ENCODE measurements at places on chromosomes 2 and 18.

DNA sequence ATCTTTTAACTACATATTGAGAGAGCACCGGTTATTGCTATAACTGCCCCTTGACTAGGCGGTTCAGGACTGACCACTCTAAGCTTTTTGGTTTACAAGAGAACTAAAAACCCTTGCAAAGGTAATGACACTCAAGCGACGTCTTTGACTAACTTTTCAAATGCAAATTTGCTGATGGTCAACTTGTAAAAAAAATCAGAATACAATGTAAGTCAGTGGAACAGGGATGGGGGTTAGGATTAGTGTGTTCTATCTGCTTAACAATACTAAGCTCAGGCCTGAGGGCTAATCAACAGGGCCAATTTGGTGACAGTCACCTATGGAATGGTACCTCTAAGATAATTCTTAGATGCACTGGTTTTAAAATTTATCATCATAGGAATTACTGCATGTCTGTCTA is 57.1 kb downstream of the ZAP70 start:
- DNase-seq = no peak

DNA sequence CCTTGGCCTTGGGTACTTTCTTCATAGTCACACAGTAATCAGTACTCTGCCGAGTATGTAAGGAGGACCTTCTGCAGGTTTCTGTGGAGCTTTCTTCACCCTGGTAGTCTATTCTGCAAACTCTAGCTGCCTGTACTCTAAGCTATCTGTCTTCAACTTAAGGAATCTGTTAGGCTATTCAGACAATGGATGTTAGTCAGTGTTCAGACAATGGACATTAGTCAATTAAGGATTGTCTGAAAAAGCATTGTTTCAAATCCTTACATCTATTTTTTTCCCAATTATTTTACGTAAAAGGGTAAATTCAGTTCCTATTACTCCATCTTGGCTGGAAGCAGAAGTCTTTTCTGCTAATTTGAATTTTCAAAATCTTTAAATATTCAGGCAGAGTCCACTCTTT is 75.7 kb downstream of the WDR7 start:
- DNase-seq = no peak

DNA sequence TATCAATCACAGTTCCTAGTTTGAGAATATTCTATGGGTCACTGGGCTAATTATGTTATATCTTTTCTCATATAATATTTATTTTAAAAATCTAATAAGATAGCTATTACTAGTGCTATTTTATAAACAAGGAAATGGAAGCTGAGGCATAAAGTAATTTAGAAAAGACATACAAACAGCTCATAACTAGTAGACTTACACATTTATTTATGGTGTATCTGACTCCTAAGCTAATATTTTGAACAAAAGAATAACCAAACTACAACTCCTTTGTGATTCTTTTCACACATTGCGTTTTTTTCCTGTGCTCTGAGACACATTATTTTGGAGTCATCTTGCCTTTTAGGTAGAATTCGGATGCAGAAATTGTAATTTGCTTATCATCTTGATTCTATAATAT is 742.0 kb upstream of the LRRTM4 start:
- DNase-seq = no peak

DNA sequence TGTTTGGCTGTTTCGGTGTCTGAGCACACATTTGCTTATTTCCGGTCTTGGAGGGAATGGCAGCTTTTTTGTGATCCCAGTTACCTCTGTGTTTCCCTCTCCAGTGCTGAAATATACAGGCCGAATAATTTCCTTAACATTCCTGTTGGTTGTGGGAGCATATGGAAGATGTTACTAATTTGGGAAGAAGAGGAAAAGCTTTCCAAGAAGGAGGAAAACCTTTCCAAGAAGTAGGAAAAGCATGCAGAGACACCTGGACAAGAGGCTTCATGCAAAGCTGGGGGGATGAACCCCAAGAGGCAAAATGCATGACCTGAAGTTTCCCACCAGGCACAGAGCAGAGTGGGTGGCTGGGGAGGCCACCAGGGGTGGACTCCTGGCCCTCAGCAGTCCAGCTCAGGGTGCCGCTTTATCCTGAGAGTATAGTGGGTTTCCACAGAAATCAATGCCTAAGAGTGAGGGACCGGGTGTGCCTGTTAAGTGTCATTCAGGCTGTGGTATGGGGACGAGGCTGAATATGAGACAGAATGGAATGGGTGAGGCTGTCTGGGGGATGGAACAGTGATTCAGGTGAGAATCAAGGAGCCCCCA is 25.5 kb upstream of the GNAL start:
- no peak for DNase-seq

DNA sequence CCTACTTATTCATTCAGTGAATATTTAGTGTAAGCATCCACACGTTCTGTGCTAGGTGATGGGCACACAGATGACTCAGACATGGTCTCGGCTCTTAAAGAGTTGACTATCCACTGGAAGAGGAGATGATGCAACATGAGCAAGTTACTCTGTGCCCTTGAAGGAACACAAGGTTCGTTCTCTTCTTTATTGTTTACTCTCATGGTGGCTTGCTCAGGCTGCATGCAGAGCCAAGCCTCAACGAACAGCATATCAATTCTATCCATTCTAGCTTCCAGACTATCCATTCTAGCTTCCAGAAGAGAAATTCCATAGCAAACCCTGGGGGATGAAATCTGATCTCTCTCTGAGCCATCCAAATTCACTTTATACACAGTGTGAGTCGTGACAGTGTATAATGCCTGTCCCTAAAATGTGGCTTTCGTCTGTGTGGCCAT is 68.1 kb upstream of the CTAGE1 start:
- DNase-seq = peak; percentile 79

DNA sequence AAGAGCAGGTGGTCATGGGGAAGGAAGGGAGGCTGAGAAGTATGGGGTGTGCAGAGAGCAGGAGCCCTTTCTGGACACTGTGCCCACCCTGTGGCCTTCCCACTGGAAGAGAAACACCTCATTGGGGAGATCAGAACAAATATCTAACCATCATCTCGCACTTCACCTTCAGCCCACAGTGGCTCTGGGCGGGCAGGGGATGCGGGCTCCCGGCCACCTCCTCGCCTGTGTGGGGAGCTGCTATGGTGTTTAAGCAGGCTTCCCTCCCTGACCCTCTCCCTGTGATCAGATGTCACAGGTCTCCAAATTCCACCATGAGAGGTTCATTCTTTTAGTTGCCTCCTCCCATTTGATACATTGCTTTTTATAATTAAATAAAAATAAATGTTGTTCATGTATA is 5.0 kb downstream of the FBLN7 start:
- DNase-seq = no peak

- DNase-seq = peak; percentile 1
Observed at GRCh38 chr18:62611453-62612288, 88.8 kb downstream of the ZCCHC2 start.

DNA sequence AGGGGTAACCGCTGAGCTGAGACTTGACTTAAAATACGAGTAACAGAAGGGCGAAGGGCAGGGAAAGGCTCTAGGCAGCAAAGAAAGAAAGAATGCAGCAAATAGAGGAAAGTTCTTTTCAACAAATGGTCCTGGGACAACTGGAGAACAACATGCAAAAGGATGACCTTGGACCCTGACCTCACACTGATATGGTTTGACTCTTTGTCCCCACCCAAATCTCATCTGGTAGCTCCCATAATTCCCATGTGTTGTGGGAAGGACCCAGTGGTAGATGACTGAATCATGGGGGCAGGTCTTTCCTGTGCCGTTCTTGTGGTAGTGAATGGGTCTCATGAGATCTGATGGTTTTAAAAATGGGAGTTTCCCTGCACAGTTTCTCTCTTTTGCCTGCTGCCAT is 33.9 kb downstream of the ST3GAL5 start:
- no peak for DNase-seq

GRCh38 chr2:120344976-120345581 is 857 bp upstream of the INHBB start:
- no peak for DNase-seq

DNA sequence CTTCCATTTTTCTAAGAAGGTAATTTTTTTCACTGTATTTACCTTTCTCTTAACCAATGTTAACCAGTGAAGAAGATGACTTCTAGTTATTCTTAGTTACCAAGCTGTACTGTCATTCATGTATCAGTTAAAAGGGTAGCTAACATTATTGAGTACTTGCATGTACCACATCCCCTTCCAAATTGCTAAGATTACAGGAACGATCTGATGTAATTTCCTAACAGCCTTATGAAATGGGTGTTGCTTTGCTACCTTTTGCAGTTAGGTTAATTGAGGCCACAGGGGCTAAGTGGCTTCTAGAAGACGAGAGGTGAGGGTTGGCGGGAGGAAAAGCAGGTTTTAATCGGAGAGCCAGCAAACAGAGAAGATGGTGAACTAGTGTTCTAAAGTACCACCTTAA is 1.8 kb upstream of the SULT6B1 start:
- no peak for DNase-seq

DNA sequence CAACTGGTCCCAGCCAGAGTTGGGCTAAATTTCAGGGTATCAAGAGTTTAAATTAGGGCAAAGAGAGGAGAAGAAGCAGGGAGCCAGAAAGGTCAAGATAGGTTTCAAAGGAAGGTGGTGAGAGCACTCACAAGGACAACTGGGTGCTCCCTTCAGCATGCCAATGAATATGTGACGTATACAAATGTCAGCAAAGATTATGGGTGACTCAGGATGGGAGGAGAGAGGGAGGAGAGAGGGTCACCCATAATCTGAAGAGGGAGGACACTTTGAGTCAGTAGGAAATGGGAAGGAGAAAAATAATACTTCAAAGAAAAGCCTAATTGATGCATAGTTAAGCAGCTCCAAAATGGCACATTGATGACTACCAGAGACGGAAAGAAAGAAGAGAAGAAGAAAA is 53.1 kb upstream of the ABCA12 start:
- no peak for DNase-seq

All from astrocyte of the spinal cord (primary cell).